ENCODE measurements at places on chromosomes 16 and 17.

DNA sequence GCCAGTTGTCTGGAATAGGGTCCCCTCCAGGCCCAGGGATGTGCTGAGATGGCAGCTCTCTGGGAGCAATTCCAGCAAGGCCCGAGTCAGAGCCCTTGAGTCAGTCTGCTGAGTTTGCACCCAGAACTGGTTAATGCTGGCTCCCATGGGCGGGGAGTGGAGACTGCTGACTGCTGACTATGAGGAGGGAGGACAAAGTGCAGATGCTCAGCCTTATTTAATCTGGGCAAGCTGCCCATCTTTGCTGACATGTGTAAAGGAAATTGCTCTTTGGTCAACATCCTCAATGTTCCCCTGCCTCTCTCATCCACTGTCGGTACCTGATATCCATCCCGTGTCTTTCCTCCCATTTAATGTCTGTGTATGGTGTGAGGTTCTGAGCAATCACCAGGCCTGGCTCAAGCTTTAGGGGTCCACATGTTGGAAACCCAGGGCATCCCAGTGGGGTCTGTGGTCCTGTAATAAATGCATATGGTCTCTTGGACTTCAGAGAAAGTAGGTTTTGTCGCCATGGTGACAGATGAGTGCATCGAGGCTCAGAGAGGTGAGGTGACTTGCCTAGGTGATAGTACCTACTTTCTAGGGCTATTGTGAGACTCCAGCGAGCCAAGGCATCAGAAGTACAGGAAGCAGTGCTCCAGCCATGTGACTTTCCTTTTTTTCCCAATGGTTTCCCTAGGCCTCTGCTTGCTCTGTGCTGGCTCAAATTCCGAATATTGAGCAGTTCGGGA is 20.0 kb upstream of the RNF135 start:
- DNase-seq = peak; percentile 12

DNA sequence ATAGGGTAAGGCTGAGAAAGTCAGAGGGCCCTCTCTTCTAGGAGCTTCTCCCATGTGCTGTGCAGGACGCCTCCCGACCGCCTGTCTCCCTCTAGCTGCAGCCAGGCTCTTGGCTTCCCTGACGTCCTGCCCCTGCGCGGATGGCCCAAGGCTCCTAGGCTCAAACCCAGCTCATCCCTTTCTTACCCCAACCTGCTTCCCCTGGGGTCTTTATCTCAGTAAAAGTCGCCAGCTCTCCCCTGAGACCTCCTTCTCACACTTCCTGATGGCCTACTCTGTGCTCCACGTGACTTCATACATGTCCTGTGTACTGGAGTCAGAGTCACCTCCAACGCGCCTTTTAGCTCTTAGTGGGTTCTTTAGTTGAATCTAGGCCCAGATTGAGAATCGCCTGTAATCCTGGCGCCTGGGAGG is 1.1 kb upstream of the ZNF747 start:
- DNase-seq = peak; percentile 41

GRCh38 chr16:70749006-70749678 is 51.8 kb downstream of the VAC14 start:
- no peak for DNase-seq

DNA sequence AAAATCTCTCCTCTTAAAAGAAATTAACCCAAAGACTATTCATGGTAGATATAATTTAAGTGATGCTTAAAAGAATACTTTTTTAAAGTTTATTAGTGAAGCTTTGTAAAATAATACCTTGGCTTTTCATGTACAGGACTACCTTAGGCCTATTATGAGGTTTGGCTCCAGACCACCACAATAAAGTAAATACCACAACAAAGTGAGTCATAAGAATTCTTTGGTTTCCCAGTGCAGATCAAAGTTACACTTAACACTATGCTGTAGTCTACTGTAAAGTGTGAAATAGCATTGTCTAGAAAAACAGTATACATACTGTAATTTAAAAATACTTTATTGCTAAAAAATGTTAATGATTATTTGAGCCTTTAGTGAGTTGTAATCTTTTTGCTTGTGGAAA is 31.7 kb downstream of the CLTC start:
- no peak for DNase-seq

- DNase-seq = no peak
Observed at GRCh38 chr16:73315645-73316044, 267.7 kb upstream of the ZFHX3 start.

GRCh38 chr16:73237601-73238000 is 189.7 kb upstream of the ZFHX3 start:
- DNase-seq = no peak

GRCh38 chr17:10683853-10684252 is 13.5 kb downstream of the SCO1 start:
- no peak for DNase-seq

- no peak for DNase-seq
Observed at GRCh38 chr17:59769887-59770286, 62.4 kb downstream of the VMP1 start.

- no peak for DNase-seq
Observed at GRCh38 chr16:55126456-55126855, 195.8 kb downstream of the IRX5 start.

DNA sequence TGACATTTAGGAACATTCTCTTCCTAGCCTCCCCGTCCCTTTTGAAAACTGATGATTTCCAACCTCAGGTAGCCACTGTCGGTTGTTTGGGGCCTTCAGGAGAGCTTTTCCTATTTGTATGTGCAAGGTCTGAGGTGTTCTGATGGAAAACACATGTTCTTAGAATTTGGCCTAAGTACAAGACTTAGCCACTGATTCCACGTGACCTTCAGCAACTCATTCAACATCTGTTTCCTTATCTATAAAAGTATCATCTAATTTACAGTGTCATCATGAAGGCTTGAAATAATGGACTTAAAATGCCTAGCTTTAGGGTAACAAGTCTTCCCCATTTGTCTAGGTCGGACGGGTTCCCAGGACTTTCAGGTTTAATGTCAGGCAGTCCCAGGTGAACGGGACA is 259.3 kb downstream of the SOX9 start:
- DNase-seq = no peak

DNA sequence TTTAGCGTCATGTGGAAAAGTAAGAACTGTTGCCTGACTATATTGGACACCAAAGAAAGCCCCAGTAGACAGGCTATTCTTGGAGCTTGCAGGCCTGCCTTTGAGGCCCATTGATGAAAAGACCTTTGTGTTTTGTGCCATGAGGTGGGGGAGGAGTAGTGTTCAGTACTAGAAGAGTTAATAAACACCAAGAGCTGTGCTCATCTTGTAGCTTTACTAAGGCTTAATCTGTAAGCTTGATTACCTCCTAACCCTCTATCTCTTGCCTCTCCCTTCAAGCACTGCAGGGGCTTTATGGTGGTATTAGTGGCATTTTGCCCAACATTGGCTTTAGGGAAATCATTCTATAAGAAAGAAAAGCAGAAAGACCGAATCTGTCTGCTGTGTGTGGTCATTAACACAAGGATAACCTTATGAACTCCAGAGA is 220.2 kb upstream of the TBX2 start:
- DNase-seq = no peak

GRCh38 chr16:3580251-3580651 is 3.0 kb upstream of the NLRC3 start:
- DNase-seq = no peak

DNA sequence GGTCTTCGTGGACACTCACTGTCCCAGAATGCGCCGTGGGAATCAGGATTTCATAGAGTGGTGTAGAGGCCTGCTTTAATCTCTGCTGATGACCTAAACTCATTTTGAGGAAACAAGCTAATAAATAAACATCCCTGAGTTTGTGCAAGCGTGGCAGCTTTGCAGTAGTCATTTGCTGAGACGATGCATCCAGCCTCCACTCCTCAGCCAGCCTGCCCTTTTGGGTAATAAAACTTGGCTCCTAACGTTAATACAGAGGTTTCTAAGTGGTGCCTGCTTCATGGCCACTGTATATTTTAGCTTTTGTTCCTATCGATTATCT is 1.3 kb downstream of the DGKE start:
- no peak for DNase-seq

GRCh38 chr17:3574231-3574630 is 16.6 kb upstream of the TRPV3 start:
- DNase-seq = no peak

DNA sequence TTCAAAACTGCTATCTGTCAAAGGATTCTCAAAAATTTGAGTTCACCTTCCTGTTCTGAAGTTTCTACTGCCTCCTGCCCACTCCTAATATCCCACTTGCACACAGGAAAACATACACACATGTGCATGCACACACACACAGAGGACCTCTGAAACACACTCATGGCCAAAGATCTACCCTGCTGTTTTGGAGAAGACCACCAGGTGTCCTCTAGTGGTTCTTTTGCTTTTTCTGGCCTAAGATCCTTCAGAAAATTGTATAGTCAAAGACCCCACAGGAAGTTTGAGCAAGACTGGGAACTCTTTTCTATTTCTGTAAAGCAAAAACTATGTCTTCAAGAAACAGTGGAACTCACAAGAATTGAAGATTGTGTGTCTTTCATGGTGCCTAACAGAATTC is 90.2 kb downstream of the CDH8 start:
- DNase-seq = no peak

GRCh38 chr17:55177855-55178217 is 86.9 kb upstream of the HLF start:
- DNase-seq = no peak

GRCh38 chr16:1278477-1278876 is 22.6 kb downstream of the TPSD1 start:
- DNase-seq = no peak

DNA sequence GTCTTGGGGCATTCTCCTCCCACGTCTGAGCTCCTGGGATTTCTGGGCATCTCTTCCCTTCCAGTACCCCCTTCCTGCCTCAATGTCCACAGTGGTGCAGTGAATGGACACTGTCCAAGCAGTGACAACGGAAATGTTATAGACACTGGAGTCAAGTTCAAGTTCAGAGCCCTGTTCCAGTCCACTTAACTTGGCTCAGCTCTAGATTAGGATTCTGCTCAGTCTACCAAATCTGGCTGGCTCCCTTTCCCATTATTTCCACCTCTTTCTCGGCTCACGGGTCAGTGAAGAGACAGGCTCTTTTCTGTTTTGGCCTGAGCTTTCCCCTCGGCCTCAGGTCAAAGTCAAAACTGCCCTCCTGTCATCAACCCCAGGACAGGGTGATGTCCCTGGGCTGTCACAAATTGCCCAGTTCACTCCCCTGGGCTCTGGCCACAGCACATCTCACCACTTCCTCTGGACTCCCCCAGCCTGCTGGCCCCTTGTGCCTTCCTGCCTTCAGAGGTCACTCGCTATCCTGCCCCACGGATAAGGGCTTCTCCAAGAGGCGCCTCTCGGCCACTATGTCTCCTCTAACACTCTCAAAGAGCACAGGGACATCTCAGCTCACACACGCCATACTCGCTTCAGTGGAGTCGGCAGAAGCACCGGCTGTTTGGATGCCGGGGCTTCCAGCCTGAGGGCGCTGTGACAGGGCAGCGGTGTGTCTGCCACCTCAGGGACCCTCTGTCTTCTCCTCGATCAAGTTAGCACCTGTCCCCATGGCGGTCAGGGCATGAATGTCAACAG is 17.7 kb upstream of the MRPL38 start:
- DNase-seq = no peak

DNA sequence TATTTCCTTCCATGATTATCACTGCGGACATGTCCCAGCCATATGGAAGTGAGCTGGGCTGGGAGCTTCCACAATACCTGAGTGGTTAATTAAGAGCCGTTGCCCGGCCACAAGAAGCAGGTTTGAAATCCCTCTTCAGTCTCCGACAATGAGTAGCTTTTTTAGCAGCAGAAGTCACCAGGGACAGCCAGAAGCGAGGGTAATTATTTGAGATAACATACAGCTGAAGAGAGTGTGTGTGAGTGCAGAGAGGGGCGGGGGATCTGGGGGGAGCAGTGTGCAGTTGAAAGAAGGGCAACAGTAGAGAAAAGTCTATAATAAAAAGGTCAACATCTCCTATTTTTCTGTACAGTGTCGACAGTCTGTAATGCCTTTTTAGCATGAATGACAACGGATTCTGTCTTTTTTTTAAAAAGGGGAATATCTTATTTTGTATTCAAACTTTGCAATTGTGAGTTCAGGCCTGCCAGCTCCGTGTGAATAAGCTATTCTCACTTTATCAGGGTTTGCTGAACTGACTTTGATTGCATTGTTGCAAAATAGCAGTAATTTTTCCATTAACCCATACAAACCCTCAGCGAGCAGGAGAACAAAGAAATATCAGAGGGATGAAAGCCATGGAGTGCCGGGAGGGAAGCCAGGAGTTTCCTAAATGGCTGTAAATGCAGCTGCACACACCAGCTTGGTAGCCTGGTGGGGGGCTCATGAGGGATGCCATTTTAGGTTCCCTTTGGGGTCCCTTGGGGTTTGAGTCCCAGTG is 220.3 kb upstream of the IRX3 start:
- DNase-seq = no peak

GRCh38 chr16:15996432-15997109 is 47.2 kb downstream of the ABCC1 start:
- no peak for DNase-seq

DNA sequence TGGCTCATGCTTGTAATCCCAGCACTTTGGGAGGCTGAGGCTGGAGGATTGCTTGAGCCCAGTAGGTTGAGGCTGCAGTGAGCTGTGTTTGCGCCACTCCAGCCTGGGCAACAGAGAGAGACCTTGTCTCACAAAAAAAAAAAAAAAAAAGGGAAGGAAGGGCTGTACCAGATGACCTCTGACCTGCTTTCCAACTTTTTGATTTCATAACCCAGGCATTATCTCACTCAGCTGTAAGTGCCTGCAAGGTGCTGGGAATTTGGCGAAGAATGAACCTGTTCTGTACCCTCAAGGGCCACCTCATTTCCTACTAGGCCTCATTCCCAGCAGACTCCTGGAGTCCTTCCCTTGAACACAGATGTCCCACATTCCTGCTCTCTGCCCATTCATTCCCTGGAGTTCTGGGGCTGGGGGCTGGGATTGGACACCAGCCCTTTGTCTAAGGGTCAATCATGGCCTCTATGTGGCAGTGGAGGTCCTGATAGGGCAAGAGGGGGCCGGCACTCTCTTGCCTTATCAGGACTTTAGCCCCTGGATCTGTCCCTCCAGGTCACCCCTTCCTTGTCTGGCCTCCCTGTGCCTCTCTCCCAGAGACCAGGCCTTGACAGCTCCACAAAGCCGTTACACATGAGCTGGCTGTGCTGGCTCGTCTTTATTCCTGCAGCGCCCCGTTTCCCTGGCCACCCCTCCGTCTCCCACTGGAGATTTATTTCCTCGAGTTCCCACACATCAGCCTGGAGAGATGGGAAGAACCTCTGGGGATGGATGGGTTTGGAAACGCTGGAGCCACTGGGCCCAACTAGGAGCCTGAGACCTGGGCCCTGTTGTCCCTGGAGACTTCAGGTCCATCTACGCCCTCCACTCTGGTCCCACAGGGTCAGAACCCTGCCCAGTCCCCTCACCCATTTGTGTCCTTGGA is 821 bp upstream of the GFAP start:
- no peak for DNase-seq
